T-cell (primary cell): ENCODE measurements at places on chromosomes 3 and 15. TPM values are rescaled to one million over a fixed set of nuclear protein-coding genes. Genes with fewer than 3 reads are reported as not detected.

- DNase-seq, result no peak
Observed at GRCh38 chr15:77546050-77546501, 86.6 kb downstream of the LINGO1 start.

Gene NUP210
- total RNA-seq, result 123 TPM

GRCh38 chr3:55501905-55502304, 14.8 kb upstream of the WNT5A start:
- no peak for DNase-seq

Gene CLEC3B
- total RNA-seq, result 1.0 TPM

DNA sequence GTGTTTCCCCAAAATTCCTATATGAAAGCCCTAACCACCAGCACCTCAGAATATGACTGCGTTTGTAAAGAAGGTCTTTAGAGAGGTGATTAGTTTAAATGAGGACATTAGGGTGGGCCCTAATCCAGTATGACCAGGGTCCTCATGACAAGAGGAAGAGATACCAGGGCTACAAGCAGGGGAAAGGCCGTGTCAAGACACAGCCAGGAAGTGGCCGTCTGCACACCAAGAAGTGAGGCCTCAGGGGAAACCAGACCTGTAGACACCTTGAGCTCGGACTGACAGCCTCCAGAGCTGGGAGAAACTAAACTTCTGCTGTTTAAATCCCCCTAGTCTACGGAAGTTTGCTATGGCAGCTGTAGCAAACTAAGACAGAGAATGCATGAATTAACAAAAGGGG, 14.2 kb downstream of the KIF7 start:
- no peak for DNase-seq

GRCh38 chr3:113730550-113730949, 15.5 kb downstream of the NAA50 start:
- no peak for DNase-seq
